ENCODE measurements at places on chromosomes 6 and 20. TPM values are rescaled to one million over a fixed set of nuclear protein-coding genes. Genes with fewer than 3 reads are reported as not detected.

The KHDC1 gene
- 7.0 TPM for polyA plus RNA-seq

The GABRR1 gene
- polyA plus RNA-seq, result not detected

The OTOR gene
- polyA plus RNA-seq, result not detected

The CENPQ gene
- polyA plus RNA-seq, result 12.0 TPM

DNA sequence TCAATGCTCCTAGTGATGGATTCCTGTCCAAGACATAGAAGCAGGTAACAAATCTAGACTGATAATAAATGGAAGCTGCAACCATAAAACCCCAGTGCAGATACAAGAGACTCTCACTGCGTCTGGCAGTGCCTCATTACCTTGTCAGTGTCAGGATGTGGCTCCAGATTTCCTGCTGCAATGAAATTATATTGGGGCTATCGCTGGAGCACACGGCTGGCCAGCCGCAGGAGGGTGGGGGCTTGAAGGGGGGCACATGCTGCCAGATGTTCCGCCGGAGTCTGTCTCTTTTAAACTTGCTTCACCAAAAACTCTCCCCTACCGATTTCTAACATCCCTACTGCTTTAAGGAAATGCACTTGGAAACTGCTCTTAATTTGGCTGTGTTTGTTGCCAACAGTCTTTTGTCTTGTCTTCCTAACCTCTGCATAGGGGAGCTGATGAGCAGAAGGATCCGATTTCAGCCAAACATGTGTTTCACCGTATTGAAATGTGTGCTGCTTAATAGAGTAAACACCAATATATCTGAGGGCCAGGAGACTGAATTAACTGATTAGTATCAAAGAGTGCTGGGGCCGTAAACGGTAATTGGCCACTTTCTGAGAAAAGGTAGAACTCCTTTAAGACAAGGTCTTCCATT lies 102.2 kb upstream of the EXOC2 start:
- no peak overlapping the region for H3K4me3 ChIP-seq
- no peaks in the 10 kb centered on the region for H3K27me3 ChIP-seq
- peaks cover 2% of the 10 kb centered on the region for H3K4me1 ChIP-seq
- no peak overlapping the region for H3K27ac ChIP-seq

DNA sequence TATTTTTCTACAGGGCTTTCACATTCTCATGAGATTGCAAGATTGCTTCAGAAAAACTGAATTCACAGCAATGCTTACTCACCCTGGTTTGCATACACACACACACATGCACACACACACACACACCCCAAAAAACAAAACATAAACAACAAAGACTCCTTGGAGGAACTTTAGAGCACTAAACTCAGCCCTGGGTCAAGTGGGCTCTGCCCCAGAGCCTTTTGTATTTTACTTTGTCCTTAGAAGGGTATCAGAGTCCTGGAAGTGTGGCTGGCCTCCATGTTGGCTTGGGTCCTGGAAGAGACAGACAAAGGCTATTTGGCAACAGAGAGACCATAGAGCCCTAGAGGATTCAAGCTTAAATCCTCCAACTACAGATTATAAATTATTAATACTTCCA lies 8.0 kb upstream of the CST9 start:
- H3K27me3 ChIP-seq, result peaks cover 27% of the 10 kb centered on the region
- H3K36me3 ChIP-seq, result no peaks in the 10 kb centered on the region
- no peak overlapping the region for H3K4me3 ChIP-seq
- no peak overlapping the region for H3K27ac ChIP-seq
- H3K4me1 ChIP-seq, result no peaks in the 10 kb centered on the region

DNA sequence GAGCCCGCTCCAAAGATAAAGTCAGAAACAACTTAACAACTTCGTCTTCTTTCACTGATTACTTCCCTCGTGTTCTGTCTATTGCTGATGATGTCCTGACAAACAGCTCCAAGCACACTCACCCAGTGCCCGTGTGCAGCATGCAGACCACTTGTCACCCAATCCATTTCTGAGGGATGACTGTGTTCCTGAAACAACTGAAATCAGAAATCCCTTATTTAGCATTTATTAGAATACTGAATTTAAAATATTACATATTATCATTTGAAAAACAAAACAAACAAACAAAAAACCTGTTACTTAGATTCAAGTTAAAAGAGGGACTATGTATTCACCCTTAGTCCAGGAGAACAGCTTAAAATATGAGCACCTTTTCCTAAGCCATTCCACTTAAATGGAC lies 223.7 kb upstream of the QKI start:
- H3K4me1 ChIP-seq, result no peaks in the 10 kb centered on the region
- H3K4me3 ChIP-seq, result no peak overlapping the region
- H3K36me3 ChIP-seq, result no peaks in the 10 kb centered on the region
- no peak overlapping the region for H3K27ac ChIP-seq
- H3K27me3 ChIP-seq, result no peaks in the 10 kb centered on the region
- DNase-seq, result no peak

DNA sequence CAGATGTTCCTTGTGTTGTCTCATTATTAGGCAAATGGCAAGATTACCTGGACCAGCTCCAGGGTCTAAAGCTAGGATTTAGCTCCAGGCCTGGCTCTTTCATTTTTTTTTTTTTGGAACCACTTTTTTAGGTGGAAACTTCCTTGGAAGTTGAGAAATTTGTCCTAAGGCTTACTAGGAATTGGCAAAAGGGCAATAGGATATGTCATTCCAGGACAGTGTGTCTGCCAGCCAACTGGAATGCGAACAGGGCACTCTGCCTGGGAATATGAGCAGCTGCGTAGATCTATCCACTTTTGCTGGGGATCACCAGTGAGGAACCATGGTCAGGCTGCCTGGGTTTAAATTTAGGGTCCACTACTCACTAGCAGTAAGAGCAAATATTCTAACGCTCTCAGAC lies 304.0 kb downstream of the TSHZ2 start:
- H3K4me3 ChIP-seq, result no peak overlapping the region
- no peak overlapping the region for H3K27ac ChIP-seq
- H3K27me3 ChIP-seq, result no peaks in the 10 kb centered on the region

DNA sequence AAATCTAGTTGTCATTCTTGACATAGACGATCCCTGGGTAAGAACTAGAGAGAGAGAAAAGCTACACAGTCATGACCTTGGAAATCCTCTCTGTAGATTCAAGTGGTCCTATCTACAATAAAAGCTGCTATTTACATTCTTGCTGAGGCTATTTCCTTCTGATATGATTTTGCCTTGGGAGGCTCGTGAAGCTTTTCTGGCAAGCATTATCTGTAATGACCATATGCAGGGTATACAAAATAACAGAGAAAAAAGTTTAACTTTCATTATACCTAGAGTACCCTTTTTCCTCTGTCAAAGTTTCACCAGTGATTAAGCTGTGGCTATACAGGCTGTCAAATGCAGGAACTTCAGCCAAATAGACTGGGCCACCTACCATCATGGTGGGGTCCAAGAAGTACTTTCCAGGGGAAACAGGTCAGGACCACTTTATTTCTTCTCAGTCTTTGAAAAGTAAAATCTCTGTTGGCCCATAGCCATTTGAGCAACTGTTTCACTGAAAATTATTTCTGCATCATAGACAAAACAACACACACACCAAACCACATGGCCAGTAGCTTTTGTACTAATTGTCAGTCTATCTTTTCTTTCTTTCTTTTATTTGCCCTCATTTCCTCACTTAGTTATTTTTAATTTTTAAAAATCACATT lies 677.0 kb upstream of the ID4 start:
- no peak overlapping the region for H3K4me3 ChIP-seq
- DNase-seq, result no peak

DNA sequence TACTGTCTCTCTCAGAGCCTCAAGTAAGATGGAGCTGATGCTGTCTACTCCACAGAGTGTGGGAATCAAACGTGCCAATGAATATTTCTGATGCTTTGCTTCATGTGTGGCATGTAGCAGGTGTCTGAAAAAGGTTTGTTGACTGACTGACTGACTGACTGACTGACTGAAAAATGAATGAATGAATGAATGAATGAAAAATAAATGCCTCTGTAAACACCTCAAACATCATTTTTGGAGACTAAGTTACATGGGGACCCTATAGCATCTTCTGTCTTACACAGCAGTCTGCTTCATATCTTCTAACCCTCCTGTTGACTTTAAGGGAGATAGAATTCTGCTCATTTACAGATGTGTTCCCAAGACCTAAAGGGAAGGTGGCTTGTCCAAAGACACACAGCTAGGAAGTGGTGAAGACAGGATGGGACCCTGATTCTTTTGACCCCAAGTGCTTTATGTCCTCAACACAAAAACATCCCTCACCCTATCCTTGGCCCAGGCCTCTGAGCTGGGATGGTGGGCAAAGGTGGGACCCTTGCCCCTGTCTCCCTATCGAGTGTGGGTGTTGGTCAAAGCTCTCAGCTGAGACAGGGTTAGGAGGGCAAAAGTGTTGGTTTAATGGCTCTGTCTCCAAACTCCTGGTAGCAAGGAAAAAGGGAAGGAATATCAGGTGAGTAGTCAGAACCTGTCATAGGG lies 104.4 kb downstream of the TOX2 start:
- H3K36me3 ChIP-seq, result no peaks in the 10 kb centered on the region
- H3K27me3 ChIP-seq, result no peaks in the 10 kb centered on the region
- no peak overlapping the region for H3K27ac ChIP-seq

DNA sequence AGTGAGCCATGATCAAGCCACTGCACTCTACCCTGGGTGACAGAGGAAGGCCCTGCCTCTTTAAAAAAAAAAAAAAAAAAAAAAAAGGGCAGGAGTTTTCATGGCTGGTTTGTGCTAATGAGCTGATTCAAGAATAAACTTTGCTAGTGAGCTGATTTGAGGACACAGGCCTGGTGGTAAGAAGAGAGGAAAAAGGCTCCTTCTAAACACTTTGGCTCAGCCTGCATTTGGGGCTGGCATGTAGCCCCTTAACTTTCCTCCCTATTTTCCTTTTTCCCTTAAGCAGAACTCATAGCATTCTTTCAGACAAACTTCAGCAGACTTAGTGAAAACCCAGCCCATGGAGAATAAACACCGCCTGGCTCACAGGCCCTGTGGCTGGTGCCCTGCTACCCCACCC lies 432.7 kb downstream of the PTPRT start:
- H3K27ac ChIP-seq, result no peak overlapping the region
- H3K4me1 ChIP-seq, result no peaks in the 10 kb centered on the region
- no peak overlapping the region for H3K4me3 ChIP-seq
- H3K36me3 ChIP-seq, result no peaks in the 10 kb centered on the region

GRCh38 chr6:157634546-157634945 lies 188.5 kb upstream of the SNX9 start:
- peaks cover 2% of the 10 kb centered on the region for H3K4me1 ChIP-seq
- no peaks in the 10 kb centered on the region for H3K27me3 ChIP-seq
- no peak for DNase-seq
- no peak overlapping the region for H3K27ac ChIP-seq
- H3K36me3 ChIP-seq, result no peaks in the 10 kb centered on the region
- no peak overlapping the region for H3K4me3 ChIP-seq

DNA sequence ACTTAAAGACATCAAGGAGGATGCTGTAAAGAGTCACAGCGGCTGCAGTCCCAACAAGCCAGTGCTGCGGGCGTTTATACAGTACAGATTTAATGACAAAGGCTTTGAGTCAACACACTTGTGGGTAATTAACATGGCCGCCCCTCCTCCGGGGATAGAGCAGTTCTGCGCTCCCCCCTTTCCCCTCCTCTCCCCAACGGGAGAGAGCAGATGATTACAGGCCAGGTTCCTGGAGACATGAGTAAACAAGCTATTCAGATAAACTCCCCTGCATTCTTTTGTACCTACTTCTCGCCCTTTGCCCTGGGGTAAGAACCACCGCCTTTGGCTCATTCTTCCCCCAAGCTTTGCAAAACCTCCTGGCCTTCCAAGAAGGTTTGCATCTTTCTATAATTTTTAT lies 23.6 kb upstream of the FABP7 start:
- no peaks in the 10 kb centered on the region for H3K36me3 ChIP-seq
- H3K27me3 ChIP-seq, result no peaks in the 10 kb centered on the region
- no peaks in the 10 kb centered on the region for H3K4me1 ChIP-seq
- no peak overlapping the region for H3K4me3 ChIP-seq
- no peak for DNase-seq

DNA sequence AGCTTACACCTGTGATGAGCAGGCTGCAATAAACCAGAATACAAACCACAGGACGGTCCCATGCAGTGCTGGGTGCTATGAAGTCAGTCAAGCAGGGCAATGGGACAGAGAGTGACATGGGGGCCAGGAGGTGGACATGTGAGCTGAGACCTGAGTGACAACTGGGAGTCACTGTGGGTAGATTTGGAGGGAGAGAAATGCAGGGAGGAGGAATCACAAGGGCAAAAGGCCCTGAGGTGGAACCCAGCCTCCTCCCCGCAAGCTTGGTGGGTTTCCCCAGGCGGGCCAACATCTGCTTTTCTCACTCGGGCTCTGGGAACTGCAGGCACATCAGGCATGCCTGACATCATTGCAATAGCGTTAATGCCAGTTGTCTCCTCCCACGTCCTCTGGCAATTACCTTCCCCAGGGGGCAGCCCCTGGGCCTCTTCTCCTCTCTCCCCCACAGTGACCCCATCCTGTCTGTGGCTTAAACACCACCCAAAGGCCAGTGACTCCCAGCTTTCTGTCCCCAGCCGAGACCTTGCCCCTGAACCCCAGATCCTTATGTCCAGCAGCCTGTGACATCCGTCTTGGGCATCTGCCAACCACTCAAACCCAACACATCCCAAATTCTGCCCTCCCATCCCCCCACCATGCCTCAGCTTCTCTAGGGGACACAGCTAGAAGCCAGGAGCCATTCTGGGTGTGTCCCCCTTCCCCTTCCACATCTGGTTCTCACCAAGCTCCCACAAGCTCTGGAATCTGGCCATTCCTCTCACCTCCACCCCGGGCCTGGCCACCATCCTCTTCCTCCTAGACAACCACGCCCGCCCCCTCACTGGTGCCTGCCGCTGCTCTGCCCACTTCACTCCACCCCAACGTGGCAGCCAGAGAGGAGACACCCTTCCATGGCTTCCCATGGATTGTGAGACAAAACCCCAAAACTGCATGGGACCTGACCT lies 28.2 kb downstream of the PDRG1 start:
- peaks cover 7% of the 10 kb centered on the region for H3K27me3 ChIP-seq
- no peak overlapping the region for H3K4me3 ChIP-seq
- no peaks in the 10 kb centered on the region for H3K4me1 ChIP-seq
- DNase-seq, result no peak

Data from fibroblast of lung (primary cell).